ENCODE measurements at places on chromosomes 1 and 21.

- no peak for DNase-seq
Measured at GRCh38 chr1:54080598-54081049, 27.2 kb downstream of the TCEANC2 start.

DNA sequence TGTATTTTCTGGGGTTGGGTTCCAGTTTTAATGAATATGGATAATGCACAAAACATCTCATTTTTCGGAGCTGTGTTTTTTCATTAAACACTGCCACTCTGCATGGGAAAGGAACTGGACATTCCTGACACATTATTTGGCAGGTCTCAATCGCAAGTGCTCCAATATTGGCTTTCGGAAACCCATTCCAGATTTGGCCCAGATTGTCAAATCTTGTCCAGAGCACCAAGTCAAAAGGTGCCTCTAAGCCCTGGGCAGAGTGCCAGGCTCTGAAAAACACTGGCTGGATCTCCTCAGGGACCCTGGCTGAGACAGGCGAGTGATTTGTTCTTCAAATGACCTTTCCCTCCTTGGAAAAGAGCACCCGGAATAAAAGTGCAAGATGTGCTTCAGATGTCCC is 68.4 kb upstream of the MRPS6 start:
- DNase-seq: no peak

- no peak for DNase-seq
Measured at GRCh38 chr21:44706706-44707581, 4.4 kb downstream of the TSPEAR start.

GRCh38 chr1:30877205-30877912 is 31.2 kb downstream of the SDC3 start:
- no peak for DNase-seq

GRCh38 chr1:235060607-235061470 is 67.8 kb downstream of the TOMM20 start:
- DNase-seq: no peak

DNA sequence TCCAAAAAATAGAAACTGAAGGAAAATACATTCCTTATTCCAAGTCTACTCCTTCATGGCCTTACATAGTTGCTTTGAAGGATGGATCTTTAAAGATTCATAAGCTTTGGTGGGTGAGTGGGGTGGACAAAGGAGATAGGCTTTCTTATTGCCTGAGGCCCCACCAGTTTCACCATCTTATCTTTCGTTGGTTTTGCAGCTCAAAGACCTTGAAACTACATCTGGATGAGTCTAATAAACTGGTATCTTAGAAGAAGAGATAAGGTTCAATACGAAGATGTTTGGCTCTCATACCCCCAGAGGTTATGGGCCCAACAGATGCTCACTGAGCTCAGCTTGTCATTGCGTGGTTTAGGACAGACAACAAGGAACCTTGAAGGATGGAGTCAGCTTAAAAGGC is 201.5 kb downstream of the HS2ST1 start:
- no peak for DNase-seq

DNA sequence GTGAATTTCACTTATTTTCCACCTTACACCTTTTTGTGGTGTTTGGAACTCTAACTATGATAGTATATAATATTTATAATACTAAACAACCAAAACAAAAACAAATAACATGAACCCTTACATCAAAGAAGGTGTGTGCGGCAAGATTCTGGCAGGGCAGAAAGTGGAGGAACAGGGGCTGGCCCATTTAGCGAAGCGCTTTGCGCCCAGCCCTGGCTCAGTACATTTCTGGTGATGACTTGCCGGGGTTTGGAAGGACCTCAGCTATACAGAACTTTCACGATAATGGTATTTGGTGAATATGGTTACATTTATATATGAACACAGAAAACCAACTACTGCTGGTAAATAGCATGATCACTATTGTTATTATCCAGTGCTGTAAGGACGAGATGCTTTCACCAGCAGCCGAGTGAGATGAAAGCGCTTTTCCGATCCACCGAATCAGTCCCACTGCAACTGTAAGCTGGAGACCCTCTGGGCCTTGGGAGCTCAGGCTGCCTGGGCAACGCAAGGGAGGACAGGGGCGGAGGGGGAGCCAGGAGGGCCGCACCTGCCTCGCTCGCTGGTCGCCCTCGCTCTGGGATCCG is 63.9 kb downstream of the CD247 start:
- DNase-seq: no peak

DNA sequence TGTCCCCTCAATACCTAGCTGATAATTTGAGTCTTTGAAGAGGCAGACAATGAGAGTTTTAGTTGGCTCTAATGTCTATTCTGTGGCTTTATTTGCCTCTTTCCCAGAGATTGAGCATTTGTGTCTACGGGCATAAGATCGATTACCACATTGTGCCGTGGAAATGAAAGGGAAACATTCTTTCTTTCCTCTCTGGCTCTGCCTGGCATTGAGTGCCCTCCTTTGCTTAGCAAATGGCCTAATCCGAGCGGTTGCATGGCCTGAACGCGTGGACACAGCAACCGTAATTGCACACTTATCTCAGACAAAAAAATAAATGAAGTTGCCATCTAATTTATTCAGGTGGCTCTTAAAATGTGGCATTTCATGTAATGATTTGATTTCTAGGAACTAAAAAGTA is 247.9 kb downstream of the ADGRL2 start:
- no peak for DNase-seq

DNA sequence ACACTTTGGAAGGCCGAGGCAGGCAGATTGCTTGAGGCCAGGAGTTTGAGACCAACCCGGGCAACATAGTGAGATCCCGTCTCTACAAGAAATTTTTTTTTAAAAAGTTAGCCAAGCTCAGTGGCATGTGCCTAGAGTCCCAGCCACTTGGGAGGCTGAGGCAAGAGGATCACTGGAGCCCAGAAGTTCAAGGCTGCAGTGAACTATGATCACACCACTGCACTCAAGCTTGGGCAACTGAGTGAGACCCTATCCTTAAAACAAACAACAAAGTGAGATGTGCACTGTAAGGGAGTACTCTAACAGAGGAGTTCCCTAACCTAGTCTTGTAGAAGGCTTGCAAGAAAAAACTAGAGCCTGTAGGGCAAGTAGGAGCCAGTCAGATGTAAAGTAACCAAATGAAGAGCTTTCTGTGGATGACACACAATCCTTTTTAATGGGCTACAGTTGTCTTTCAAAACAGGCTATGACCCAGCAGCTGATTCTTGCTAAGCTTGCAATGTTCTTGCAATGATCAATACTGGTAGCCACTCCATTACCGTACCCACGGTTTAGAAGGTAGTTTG is 38.0 kb upstream of the SRP9 start:
- DNase-seq: no peak

GRCh38 chr1:206558794-206559671 is 51.7 kb downstream of the RASSF5 start:
- DNase-seq: no peak

GRCh38 chr1:235127732-235128455 is 743 bp downstream of the TOMM20 start:
- no peak for DNase-seq

GRCh38 chr1:93810316-93810715 is 68.7 kb downstream of the DNTTIP2 start:
- DNase-seq: no peak

DNA sequence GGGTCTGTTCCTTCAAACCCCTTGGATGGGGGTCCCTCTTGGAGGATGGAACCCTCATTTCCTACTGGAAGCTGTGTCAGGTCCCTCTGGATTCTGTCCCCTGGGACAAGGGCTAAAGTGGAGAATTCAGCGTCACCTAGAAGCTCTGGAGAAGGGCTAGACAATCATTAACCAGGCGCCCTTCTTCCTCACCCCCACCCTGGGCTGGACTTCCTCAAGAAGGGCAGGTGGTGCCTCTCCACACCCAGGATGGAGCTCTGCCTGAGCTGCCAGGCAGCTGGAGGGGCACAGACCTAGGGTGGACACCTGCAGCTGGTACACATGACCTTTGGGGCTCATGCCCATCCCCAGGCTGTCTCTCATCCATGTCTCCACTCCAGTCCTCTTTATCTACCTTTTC is 3.6 kb downstream of the CELF3 start:
- no peak for DNase-seq

DNA sequence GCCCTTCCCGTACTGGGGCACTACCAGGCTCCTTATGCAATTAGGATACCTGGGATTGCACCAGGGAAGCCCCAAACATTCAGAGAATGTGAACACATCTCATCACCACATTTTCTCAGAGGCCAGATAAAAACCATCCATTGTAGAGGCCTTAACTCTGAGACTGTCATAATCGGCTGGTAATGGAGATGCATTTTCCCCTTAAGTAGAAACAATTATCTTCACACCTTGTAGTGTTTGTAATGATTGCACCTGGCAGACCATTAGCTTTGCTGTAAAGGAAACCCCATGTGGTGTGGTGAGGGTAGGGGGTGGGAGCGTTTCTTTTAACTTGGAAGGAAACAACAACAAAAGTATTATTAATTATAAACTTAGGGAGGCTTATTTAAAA is 90.0 kb upstream of the TLR5 start:
- DNase-seq: no peak

GRCh38 chr1:5479876-5480646 is 512.2 kb downstream of the NPHP4 start:
- no peak for DNase-seq

GRCh38 chr1:197152662-197153061 is 6.2 kb upstream of the ASPM start:
- no peak for DNase-seq

DNA sequence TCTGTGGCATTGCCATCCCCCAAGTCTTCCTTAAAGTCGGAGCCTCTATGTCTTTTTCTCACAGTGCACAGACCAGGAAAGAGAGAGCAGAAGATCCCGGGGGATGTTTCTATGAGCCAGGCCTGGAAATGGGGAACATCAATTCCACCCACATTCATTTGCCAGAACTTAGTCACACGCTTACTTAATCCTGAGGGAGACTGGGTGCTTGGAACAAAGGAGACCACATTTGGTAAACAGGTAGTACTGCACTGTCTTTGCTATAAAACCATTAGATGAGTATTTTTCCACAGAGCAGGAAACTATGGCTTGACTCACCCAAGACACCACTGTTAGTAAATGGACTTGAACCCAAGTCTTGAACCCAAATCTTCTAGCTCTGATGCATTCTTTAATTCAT is 60.7 kb upstream of the CTTNBP2NL start:
- DNase-seq: no peak

DNA sequence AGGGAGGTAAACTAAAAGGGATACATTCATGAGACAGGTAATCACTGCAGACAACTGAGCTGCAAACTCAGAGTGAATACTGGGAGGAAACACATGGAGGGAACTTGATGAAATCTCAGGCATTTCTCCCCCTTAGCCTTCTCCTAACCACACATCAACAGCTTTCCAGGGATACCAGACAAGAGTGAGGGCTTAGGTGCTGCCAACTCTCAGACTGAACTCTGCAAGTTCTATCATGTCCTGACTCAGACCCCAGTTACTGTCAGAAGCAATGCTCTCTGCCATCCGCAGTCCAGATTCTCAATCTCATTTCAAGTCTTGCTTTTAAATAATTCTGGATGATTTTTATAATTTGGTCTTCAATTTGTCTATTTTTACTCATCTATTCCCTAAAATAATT is 267.3 kb downstream of the LTN1 start:
- DNase-seq: no peak

DNA sequence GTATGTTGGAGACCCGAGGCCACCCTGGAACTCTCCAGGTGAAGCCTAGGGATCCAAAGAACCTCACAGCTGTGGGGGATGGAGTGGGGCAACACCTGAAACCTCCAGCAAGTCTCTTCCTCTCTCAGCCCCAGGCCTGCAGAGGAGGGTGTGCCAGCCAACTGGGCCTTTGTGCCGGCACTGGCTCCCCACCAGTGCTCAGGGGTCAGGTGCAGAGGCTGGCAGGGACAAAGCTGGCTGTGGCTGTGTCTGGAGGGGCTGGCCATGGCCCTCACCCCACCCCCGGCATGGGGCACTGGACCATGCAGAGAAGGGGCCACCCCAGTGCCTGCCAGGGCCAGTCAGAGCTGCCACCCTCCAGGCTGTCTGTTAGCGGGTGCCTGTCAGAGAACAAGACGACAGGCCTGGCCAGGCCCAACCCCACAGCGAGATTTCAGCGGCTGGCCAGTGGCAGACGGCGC is 3.9 kb downstream of the COL18A1 start:
- no peak for DNase-seq

- no peak for DNase-seq
Measured at GRCh38 chr1:70966018-70966638, 81.5 kb downstream of the PTGER3 start.

GRCh38 chr21:21102896-21103295 is 104.7 kb downstream of the NCAM2 start:
- no peak for DNase-seq

DNA sequence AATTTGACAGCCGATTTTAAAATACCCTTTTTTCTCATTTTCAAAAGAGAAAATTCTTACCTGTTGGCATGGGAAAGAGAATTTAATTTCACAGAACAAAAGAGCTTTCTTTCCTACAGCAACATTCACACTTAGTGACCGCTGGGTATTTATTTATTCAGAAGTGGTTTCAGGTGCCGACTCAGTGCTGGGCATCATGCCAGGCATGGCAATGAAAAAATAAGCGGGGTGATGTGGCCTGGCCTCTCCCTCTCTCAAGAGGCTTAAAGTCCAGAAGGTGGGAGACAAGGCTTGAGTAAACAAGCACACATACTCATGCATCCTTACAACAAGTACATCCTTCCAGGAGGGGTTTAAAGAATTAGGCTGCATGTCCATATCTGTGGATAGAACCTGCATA is 4.1 kb upstream of the PCP4 start:
- DNase-seq: no peak

DNA sequence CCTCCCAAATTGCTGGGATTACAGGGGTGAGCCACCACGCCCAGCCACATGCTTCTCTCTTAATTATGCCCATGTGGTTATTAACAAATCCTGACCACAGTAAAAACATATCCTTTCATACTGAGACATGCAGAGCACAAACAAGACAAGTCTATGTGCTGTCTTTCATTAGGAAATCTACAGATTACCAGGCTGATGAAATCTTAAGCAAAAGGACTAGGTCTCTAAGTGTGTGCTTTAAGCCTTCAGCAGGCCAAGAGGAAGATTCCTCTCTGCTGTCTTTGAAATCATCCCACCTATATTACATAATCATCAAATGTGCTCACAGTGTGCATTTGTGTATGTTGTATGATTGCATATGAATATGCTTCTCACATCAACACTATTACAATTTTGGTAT is 419.3 kb downstream of the KCTD3 start:
- DNase-seq: no peak

GRCh38 chr1:178019622-178020021 is 49.8 kb upstream of the SEC16B start:
- DNase-seq: no peak

DNA sequence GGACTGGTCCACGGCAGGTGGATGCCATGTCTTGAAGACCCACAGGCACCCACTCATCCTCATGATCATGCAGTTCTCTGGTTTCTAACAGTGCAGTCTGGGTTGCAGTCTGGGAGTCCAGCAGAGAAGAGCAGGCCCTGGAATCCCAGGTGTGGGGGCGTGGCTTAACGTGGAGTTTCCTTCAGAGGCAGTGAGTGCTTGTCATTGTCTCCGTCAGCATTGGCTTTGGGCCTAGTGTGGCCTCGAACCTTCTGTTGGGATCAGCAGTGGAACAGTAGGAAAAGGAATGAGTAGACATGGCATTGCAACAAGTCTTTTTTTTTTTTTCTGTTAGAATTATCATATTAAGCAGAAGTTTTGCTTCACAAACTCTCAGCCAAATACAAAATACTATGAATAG is 12.8 kb downstream of the LGALS8 start:
- no peak for DNase-seq
